ENCODE measurements at places on chromosomes 3 and 15. TPM values are rescaled to one million over a fixed set of nuclear protein-coding genes. Genes with fewer than 3 reads are reported as not detected.

GLCE gene
- total RNA-seq, result 28.8 TPM

SATB1 gene
- total RNA-seq, result 51.1 TPM

IL5RA gene
- 0.98 TPM for total RNA-seq

ARGFX gene
- not detected for total RNA-seq

MESP2 gene
- 2.3 TPM for total RNA-seq

CD80 gene
- total RNA-seq, result 1.6 TPM

DNA sequence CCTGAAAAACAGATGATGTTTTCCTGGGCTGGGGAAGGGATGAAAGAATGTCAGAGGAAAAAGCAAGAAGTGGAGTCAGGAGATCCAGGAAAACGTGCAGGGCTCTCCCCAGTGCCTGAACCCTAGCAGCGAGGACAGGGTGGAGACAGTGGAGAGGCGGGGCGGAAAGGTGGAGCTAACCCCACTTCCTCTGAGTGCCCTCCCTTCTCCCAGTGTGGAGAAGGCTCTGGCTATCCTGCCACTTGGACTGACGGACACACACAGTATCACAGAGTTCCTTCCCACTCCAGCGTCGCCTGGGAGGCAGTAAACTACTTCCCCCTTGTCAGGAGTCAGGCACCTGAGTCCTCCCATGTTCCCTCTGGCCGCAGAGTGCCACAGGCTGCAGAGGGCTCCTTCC is 125.3 kb upstream of the CHRNA7 start:
- H3K36me3 ChIP-seq, result no peaks in the 10 kb centered on the region
- H3K27me3 ChIP-seq, result peaks cover 5% of the 10 kb centered on the region
- H3K27ac ChIP-seq, result no peak overlapping the region
- H3K4me1 ChIP-seq, result no peaks in the 10 kb centered on the region
- DNase-seq, result no peak
- no peak overlapping the region for H3K4me3 ChIP-seq

DNA sequence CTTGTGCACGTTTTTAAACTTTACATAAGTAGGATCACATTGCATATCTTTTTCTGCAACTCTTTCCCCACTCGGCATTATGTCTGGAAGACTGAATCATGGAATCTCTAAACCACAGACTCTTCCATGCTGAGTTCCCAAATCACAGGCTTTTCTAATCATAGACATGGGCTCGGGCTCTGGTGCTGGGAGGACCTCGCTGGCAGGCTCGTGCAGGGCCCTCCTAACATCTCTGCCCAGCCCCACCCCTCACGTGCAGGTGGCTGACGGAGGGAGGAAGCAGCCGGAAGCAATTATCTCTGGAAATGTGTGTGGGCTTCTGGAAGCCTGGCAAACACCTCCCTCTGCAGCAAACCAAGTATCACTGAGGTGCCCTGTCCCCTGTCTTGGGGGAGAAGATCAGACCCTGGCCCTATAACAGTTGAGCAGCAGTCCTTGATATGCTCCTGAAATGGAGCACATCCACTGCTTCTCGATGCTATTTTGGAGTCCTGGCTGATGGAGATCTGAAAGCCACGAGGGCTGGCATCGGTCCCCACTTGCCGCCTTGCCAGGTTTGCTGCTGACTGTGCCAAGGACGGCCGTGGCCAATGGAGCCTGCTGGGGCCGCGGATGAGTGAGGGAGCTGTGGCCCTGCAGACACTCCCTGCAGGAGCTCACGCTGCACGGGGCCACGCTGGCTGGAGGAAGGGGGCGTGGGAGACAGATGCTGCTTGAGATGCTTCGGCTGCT is 4.4 kb upstream of the IQSEC1 start:
- H3K4me1 ChIP-seq, result no peaks in the 10 kb centered on the region
- H3K4me3 ChIP-seq, result no peak overlapping the region
- DNase-seq, result no peak

DNA sequence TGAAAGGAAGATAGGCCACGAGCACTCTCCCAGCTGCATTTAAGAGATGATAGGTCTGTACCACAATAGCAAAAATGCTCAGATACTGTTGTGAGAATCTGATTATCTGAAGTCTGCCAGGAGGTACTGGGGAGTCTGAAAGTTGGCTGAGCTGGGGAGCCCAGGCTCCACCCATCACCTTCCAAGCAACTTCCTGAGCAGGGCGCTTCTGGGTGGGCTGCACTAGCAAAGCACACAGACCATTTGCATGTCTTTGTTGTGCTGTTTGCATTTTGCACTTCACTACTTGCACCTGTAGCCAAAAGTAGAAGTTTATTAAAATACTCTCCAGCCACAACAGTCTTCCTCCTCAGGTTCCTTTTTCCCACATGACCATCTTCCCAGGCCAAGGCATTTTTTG is 133.2 kb downstream of the ALDH1A2 start:
- H3K27ac ChIP-seq, result no peak overlapping the region
- no peak overlapping the region for H3K4me3 ChIP-seq
- H3K27me3 ChIP-seq, result no peaks in the 10 kb centered on the region
- DNase-seq, result no peak
- H3K4me1 ChIP-seq, result no peaks in the 10 kb centered on the region

DNA sequence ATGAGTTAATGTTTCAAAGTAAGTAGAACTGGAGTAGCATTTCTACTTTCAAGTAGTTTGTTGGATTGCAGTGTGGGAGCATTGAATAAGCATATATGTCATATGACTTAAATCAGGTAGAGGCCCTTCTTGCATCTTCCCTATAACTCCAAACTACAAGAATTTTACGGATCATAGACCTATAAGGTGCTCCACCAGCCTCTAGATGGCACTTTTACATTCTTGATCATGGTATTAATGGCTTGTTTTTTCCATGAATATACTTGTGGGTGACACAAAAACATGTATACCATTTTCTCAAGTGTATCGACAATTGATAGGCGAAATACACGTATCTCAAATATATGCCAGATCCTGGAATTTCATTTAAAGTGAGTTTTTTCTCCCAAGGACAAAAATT is 311.1 kb downstream of the ZPLD1 start:
- no peak overlapping the region for H3K4me3 ChIP-seq
- H3K4me1 ChIP-seq, result no peaks in the 10 kb centered on the region
- H3K27me3 ChIP-seq, result no peaks in the 10 kb centered on the region
- H3K36me3 ChIP-seq, result no peaks in the 10 kb centered on the region

- H3K36me3 ChIP-seq, result no peaks in the 10 kb centered on the region
- peak within 1 kb of the TSS; percentile 57 for H3K4me3 ChIP-seq
- H3K27me3 ChIP-seq, result no peaks in the 10 kb centered on the region
Observed at GRCh38 chr3:32238453-32239306, at the start of gene CMTM8. Gene CMTM8, plus strand, starts transcription at chr3:32238680. Its CDS starts 293 bp downstream, at chr3:32238973.

- no peaks in the 10 kb centered on the region for H3K4me1 ChIP-seq
- no peak overlapping the region for H3K27ac ChIP-seq
- H3K4me3 ChIP-seq, result no peak overlapping the region
- no peak for DNase-seq
- no peaks in the 10 kb centered on the region for H3K36me3 ChIP-seq
Observed at GRCh38 chr3:135448520-135448919, 517.0 kb upstream of the PPP2R3A start.

- DNase-seq, result no peak
- H3K4me1 ChIP-seq, result no peaks in the 10 kb centered on the region
- H3K36me3 ChIP-seq, result no peaks in the 10 kb centered on the region
- H3K27ac ChIP-seq, result peak overlapping the region; percentile 74
- H3K27me3 ChIP-seq, result no peaks in the 10 kb centered on the region
- no peak overlapping the region for H3K4me3 ChIP-seq
Observed at GRCh38 chr15:100667405-100668347, 65.3 kb downstream of the ASB7 start.

DNA sequence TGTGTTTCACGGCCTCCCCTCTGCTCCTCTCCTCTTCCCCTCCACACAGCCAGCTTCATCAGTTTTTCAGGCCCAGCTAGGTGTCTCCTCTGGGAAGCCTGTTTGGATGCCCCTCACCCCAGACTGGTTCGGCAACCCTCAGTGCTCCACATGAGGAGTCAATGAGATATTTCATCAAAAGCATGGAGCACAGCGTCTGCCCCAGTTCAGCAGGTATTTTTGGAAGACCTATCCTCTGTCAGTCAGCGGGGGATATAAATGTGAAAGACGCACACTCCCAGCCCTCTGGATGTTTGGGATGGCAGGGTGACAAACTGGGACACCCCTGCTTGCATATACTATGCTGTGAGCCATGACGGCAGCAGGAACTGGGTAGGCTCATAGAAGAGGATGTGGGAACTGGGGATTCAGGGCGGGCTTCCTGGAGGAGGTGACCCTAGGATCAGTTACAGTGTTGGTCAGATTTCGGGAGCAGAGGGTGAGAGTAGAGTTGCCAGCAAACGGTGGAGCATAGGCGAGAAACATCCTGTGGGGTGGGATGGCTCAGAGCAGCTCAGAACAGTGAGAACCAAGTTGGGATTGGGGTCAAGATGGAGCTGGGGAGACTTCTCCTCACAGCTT is 42.9 kb downstream of the PXYLP1 start:
- H3K4me3 ChIP-seq, result no peak overlapping the region
- no peak overlapping the region for H3K27ac ChIP-seq
- H3K27me3 ChIP-seq, result no peaks in the 10 kb centered on the region
- H3K36me3 ChIP-seq, result no peaks in the 10 kb centered on the region

GRCh38 chr3:32132121-32132520 is 25.7 kb downstream of the GPD1L start:
- H3K4me1 ChIP-seq, result no peaks in the 10 kb centered on the region
- H3K4me3 ChIP-seq, result no peak overlapping the region
- DNase-seq, result no peak
- H3K27ac ChIP-seq, result no peak overlapping the region

All from breast epithelium (tissue), 4 donors.